T-helper 2 cell (primary cell): ENCODE measurements at places on chromosomes 5 and 9.

DNA sequence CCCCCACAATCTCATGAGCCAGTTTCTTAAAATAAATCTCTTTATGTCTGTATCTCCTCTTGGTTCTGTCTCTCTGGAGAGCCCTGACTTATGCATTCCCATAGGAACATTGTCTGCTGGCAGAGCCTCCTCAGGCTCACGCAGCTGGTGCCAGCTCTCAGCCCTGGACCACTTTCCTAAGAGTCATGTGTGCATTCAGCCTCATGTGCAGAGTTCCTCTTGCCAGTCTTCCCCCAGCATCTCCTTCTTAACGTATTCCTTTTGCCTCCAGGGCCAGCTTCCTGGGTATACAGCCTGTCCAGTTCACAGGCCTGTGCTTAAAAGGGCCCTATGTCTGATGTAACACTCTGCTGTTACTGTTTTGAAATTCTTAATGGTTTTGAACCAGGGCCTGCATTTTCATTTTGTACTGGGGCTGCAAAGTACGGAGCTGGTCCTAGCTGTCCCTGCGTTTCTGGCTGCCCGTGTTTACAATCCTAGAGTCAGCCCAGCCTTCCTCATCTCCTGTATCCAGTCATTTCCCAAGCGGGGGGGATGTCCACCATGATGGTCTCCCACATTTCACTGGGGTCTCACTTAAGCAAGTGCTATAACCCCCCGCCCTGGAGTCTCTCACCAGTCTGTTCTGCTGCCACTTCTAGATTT lies 18.1 kb downstream of the ANKRD33B start:
- no peak for DNase-seq

GRCh38 chr9:65449423-65449822 lies 164.4 kb upstream of the FOXD4L5 start:
- DNase-seq, result no peak

- DNase-seq, result no peak
Observed at GRCh38 chr9:122827761-122828093, 661 bp downstream of the PDCL start.

GRCh38 chr9:10009401-10009800 lies 603.4 kb downstream of the PTPRD start:
- no peak for DNase-seq

- DNase-seq, result no peak
Observed at GRCh38 chr5:59035681-59036080, 452.8 kb downstream of the RAB3C start.

DNA sequence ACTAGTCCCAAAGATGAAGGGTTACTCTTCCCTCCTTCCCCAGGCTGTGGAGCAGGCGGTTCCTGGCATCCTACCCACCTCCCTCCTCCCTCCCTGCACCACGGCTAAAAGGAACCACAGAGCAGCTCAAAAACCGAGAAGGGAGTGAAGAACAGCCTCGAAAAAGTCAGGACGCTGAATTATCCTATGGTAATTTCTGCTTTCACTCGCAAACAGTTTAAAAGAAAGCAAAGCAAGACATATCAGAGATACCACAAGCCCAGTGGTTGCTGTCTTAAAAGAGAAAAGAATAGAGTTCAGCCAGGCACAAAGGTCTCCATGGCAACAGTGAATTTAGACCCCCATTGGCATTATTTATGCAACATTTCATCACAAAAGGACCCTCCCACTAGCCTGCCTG lies 315.4 kb downstream of the CTNND2 start:
- DNase-seq, result no peak

DNA sequence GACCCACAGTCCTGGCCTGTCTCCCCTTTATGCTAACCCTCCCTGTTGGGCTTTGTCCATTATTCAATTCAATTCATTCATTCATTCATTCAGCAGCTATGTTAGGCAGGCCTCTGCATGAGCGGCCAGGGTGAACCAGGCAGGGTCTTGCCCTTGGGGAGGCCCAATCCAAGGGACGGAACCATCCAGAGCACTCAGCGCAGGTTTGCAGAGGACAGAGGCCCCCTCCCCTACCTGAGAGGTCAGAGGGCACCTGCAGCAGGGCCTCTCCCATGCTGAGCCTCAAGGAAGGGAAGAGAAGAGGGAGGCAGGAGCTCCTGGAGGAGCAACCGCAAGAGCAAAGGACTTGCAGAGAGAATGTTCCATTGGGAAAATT lies 61.4 kb downstream of the C9orf50 start:
- no peak for DNase-seq

DNA sequence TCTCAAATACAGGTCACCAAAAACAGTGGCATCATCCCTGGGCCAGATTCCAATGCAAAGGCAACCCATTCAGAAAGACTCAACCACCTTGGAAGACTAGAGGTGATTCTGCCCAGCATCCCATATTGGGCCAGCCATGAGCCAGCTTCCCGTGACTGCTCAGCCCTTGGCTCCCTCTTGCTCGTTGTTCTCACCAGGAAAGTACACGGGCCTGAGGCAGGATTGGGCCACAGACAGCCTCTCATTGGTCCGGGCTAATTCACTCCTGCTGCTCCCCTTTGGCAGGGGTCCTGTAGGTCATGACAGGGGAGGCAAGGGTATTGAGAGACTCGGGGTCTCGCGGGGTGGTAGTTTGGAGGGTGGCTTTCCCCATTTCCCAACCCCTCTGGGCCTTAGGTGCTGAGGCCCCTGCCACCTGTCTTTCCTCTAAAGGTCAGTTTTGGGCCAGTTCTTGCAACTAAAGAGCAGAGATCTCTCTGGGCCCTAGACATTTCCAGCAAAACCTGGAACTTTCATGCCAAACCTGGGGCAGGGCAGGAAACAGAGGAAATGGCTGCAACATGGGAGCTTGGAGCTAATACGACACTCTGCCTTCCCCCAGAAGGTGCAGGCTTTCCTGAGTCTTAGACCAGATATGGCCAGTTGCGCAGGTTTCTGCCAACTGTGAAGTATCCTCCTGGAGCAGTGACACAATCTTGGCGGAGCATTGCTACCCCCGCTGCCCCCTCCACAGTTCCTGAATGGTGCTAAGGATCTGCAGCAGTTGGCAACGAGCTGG lies 22.0 kb upstream of the FGFR4 start:
- DNase-seq, result no peak

DNA sequence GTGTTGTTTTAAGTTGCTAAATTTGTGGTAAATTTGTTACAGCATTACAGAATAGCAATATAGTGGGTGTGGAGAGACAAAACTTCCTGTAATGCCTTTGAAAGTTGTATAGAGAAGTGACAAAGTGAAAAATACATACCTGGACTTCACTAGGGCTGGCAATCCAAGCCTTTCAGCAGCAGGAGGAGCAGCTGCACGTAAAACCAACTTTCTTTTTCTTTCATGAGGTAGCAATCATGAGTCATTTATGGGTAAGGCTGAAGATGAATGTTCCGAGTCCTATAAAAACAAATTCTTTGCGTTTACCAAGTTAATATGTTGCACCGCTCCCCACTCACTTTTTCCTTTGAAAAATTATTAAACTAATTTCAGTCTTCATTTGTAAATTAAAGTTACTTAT lies 1138.2 kb downstream of the TAF11L14 start:
- DNase-seq, result no peak

DNA sequence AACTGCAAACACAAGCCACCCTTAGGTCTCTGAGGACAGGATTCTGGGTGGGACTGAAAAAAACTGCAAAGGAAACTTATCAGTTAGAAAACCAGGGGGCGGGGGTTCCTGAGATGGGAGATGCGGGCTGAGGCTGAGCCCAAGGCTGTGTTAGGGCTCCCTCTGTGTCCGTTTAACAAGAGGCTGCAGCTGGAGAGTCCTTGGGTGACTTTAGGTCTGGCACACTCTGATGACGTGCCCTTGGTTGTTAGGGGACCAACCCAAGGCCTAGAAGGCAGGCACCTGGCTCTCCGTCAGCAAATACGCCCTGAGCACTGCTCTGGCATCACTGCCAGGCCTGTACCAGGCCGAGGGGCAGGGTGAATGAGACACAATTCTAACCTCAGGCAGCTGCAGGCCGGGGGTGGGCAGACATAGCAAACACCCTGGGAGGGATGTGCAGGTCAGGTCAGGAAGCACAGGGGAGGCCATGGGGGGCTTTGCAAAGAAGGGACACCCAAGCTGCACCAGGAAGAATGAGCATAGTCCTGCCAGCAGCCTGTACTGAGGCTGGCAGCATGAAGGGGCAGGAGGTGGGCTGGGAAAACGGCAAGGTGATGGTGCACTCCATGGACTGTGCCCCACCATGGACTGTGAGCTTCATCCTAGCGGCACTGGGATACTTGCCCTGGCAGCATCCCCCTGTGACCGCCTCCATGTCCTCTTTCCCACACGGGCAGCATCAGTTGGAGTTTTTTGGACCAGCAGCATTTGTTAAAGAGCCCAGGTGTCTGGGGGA lies 137.9 kb downstream of the GABBR2 start:
- DNase-seq, result no peak

DNA sequence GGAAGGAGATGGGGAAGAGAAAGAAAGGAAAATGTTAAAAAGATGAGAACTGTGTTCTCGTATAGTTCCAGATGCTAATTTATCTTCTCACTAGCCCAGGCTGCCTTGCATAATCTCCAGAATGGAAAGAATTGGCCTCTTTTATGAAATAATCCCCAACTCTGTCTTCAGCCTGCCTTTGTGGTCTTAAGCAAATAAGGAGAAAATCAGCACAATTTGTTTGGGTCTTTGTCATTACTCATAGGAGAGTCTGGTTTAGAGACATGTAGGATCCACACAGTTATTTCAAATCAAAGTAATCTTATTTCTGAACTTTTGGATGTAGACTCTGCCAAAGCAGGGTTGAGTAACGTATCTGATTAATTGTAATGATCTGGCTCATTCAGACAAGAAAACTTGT lies 50.7 kb upstream of the CAMK4 start:
- no peak for DNase-seq

- DNase-seq, result no peak
Observed at GRCh38 chr5:149916334-149917072, 28.1 kb downstream of the PDE6A start.

DNA sequence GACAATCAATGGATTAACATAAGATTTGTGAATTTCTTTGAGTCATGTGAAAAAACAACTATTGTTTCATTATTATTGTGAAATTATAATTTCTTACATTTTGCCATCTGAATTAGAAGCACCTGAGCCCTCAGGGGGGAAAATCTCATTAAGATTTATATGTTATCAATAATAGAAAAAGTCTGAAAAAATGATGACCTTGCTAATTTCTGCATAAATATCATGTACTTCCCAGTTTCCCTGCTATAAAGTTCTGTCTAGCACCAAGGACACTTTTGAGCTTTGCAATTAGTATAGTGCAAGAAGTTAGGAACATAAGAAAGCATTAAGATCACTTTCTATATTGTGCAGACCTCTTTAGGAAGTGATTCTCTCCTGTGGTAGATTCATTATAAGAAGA lies 488.3 kb upstream of the TUSC1 start:
- DNase-seq, result no peak

GRCh38 chr9:108363311-108363710 lies 492.5 kb downstream of the ACTL7B start:
- no peak for DNase-seq

DNA sequence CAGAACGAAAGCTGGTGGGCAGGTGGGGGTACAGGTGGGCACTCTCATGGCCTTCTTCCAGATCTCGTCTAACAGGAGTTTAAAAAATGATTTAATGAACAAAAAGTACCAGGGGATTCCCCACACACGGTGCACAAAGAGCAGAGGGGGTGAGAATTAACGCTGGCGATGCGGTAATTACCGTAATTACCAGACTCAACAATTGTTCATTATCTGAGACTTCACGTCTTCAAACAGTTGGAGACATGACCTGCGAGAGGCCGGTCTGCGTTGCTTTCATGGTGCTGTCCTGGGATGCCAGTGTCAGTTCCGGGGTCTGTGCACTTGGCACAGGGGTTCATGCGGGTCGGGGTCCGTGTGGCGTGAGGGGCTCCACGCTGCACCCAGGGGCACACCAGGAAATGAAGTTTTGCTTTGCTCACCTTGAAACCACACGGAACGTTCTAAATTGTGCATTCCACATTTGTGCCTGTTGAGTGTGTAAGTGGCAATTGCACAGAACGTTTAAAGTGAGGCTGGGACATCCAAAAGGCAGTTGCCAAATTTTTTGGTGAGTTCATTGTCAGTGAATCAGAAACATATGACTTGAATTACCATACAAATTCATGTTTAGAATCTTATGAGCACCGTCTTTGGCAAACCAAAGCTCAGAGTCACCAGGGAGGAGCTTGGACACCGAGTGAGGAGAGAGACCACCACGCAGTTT lies 256.4 kb upstream of the IRX1 start:
- DNase-seq, result no peak

DNA sequence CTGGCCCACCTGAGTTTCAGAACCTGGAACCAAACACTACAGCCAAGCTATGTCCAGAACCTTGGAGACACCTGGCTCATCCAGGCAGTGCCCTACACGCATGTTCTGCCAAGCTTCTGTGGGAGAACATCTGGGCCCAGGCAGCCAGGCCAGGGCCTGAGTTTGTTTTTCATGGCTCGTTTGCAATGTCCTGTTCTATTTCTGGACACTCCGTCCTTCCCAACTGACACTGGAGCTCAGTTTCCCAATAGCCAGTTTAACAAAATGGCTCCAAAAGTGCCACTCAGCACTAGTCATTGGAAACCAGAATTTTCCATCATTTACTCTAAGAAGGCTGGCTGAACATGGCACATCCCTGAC lies 38.6 kb downstream of the SH3RF2 start:
- no peak for DNase-seq
